ENCODE measurements at places on chromosomes 1 and 21.

- DNase-seq, result no peak
Observed at GRCh38 chr1:204672482-204673121, 12.9 kb downstream of the LRRN2 start.

DNA sequence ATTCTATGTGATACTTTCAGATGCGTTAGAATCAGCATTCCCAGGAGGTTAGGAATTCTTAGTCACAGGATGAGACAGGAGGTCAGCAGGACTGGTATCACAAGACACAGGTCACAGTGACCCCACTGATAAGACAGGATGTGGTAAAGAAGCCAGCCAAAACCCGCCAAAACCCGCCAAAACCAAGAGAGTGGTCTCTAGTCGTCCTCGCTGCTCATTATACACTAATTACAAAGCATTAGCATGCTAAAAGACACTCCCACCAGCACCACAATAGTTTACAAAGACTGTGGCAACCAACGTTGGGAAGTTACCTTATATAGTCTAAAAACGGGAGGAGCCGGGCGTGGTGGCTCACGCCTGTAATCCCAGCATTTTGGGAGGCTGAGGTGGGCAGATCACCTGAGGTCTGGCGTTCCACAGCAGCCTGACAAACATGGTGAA is 13.9 kb upstream of the ACTA1 start:
- no peak for DNase-seq

GRCh38 chr1:55402142-55402541 is 187.0 kb upstream of the USP24 start:
- peak; percentile 84 for DNase-seq

DNA sequence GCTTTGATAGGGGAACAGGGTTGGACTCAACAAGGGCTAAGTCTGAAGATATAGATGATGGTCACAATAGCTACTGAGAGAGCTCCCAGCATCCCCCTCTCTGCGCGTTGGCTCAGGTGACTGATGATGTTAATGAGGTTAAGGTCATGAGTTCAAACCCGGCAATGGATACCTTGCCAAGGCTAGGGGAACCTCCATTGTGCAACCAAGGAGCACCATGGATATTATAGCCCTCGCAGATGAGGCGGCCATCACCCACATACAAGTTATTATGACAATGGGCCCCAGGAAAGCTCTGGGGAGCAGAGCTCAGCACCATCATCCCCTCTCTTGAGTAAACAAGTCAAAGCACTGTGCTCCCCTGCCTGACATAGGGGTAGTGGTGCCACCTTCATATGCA is 8.2 kb downstream of the KCNA2 start:
- no peak for DNase-seq

GRCh38 chr21:34989337-34990151 is 59.6 kb downstream of the RUNX1 start:
- no peak for DNase-seq

GRCh38 chr21:42607102-42607501 is 46.3 kb upstream of the PDE9A start:
- no peak for DNase-seq

DNA sequence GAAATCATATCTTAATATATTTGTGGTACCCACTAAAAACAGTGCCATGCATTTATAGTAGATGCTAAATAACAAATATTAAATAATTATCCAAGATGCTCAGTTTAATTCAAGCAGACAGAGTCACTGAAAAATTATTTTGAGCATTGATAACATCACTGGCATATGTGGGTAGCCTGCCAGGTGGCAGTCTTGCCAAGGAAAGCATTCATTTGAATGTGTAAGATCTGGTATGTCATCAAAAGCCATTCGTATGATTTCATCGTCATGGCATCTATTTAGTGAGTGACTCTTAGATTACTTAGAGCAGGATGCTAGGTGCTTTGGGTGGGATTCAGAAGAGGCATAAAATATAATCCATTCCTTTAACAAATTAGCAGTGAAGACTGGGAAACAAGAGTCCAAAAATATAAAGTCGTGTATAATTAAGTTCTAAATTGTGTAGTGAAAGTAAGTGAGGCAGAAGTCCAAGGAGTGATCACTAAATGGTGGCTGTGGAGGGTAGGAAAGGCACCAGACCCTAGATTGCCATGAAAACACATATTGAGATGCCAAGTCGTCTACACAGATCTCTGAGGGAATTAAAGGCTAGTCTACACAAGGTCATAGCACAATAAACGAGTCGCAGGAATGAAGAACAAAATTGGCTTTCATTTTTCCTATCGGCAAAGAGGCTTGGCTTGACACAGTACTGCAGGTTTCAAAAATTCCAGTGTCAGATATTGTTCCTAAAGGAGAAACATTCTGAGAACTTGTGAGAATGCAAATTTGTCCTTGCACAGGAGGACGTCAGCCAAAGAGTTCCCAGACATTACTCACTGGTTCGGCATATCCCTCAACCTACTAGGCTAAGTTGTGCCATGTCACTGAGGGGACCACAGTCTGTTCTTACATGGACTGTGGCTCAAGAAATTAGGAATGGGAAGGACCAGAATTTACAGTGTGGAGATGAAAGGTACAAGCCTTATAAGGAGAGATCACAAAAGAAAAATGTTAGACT is 130.8 kb downstream of the LYPLAL1 start:
- peak; percentile 94 for DNase-seq

- no peak for DNase-seq
Observed at GRCh38 chr1:204268101-204268500, 54.3 kb upstream of the GOLT1A start.

DNA sequence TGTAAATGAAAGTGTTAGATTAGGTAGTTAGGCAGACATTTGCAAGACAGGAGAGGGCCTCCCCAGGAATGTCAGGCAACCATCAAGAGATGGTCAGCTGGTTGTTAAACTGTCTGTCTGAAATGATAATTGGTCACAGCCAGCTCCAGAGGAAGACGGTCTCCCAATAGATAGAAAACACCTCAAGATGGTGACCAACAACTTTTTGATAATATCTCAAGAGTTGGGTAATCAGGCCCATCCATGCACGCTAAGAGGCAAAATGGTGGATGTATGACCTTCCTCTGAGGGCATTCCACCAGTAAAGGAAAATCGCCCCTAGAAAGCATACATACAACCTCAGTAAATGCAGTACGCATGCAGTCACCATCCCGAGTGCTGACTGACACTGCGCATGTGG is 118.2 kb downstream of the MAP3K21 start:
- DNase-seq, result no peak

DNA sequence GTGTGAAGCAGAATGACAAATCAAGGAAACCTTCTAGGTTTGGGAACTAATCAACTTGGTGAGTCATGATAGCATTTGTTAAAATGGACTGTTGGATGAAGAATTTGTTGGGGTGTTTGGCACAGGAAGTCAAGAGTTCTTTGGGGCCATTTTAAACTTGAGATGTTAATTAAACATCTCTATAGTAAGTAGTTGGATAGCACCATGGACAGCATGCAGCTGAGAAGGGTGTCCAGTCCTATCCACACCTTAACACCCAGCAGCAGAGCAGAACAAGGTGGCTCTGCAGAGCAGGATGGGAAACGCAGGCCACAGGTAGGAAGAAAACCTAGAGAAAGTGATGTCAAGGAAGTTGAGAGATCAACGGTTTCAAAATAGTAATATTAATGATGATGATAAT is 52.5 kb downstream of the TNR start:
- DNase-seq, result no peak

GRCh38 chr1:150576367-150576711 is 3.1 kb downstream of the MCL1 start:
- no peak for DNase-seq
